Frontal cortex (tissue), 4 donors: ENCODE measurements at places on chromosomes 11 and 22. TPM values are rescaled to one million over a fixed set of nuclear protein-coding genes. Genes with fewer than 3 reads are reported as not detected.

PRRG4 gene
- under 0.01 TPM for total RNA-seq

CYP2R1 gene
- total RNA-seq: 38.7 TPM

UPB1 gene
- 0.41 TPM for total RNA-seq

SELENOM gene
- total RNA-seq: 11.8 TPM

SYT8 gene
- total RNA-seq: not detected

SCUBE2 gene
- total RNA-seq: 2.9 TPM

MRGPRE gene
- not detected for total RNA-seq

BBS1 gene
- 41.2 TPM for total RNA-seq

APOA4 gene
- total RNA-seq: not detected

SMDT1 gene
- total RNA-seq: 20.0 TPM

POLR2F gene
- total RNA-seq: 26.9 TPM

TPCN2 gene
- total RNA-seq: 6.1 TPM

E2F8 gene
- 0.41 TPM for total RNA-seq

APOL3 gene
- 1.6 TPM for total RNA-seq

RIMBP3C gene
- 0.82 TPM for total RNA-seq

FOLR1 gene
- not detected for total RNA-seq

SGSM1 gene
- 8.6 TPM for total RNA-seq

CCDC117 gene
- 27.3 TPM for total RNA-seq

TESMIN gene
- total RNA-seq: 1.2 TPM

ACR gene
- not detected for total RNA-seq

C11orf91 gene
- not detected for total RNA-seq

MISFA gene
- 1.2 TPM for total RNA-seq

FAM83F gene
- total RNA-seq: 0.41 TPM

BTBD18 gene
- total RNA-seq: not detected

MIEF1 gene
- total RNA-seq: 16.3 TPM

LRRC56 gene
- 1.2 TPM for total RNA-seq

TYR gene
- not detected for total RNA-seq

ANKK1 gene
- total RNA-seq: not detected
